CD4-positive, alpha-beta T cell treated with Interleukin-15 for 1 hour (primary cell): ENCODE measurements at places on chromosomes 2 and 18.

DNA sequence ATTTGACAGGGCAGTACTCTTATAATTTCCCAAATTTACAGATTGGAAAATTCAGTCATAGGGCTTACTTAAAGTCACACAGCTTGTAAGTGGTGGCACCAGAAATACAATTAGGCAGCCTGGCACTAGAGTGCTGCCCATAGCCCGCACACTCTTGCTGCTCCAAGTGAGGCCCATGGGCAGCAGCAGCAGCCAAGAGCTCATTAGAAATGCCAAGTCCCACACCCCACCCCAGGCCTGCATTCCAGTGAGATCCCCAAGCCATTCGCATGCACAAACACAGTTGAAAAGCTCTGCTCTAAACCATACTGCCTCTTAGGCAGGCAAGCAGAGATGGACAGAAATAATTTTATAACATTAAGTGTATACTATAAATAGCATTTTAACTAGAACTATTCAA, 379.3 kb upstream of the PKDCC start:
- DNase-seq: no peak

- no peak for DNase-seq
Measured at GRCh38 chr18:69152436-69152835, 248.3 kb upstream of the DOK6 start.

DNA sequence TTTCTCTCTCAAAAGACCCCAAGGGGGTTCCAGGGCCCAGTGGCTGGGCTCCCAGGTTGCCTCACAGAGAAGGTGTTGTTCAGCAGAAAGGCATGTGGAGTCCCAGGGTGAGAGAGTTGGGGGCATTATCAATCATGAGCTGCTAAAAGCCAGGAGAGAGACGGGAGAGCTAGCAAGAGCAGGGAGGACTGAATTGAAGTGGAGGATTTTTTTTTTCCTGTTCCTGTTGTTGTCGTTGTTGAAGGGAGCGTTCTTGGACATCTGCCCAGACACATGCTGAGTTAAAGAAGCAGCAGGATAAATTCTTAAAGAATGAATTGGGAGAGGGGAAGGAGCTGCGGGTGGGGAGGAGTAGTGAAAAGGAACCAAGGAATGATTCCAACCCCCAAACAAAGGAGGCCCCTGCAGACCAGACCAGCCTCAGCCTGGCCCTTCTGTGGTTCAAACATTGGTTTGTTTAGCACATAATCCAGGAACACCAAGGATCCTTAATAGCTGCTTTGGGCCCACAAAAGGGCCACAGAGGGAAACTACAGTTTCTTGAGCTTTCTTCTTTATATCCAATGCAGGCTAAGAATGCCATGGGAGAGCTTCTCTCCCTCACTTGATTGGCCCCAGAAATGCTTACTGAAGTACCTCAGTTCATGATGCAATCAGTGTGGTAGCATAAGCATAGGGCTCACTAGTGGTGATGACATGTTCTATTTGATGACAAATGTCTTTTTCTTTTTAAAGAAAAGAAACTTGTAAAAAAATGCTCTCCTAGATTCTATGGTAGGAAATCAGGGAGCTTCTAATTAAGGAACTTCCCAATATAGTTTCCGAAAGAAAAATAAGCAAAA, 146.0 kb downstream of the SETBP1 start:
- no peak for DNase-seq

GRCh38 chr2:145845207-145845894, 1325.4 kb upstream of the ZEB2 start:
- DNase-seq: no peak

DNA sequence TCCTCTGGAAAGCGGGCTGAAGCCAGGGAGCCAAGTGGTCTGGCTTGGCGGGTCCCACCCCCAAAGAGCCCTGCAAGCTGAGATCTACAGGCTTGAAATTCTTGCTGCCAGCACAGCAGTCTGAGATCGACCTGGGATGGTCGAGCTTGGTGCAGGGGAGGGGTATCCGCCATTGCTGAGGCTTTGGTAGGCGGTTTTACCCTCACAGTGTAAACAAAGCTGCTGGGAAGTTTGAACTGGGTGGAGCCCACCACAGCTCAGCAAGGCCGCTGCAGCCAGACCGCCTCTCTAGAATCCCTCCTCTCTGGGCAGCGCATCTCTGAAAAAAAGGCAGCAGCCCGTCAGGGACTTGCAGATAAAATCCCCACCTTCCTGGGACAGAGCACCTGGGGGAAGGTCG, 12.6 kb upstream of the FLACC1 start:
- DNase-seq: no peak

DNA sequence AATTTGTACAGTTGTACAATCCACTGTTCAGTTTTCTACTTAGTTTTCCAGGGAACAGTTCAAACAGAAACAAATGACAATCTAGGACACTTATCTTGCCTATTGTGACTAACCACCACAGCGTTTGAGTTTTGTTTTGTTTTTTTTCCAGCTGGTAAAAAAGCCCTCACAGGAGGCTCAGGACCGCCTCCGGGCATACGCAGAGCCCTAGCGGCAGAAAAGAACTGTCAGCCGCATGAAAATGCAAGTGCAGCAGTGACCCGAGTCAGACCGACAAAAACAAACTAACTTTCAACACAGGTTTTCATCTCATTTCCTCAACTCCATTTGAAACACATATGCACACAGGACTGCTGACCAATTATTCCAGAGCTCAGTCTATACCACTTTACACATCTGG, 68.6 kb downstream of the STEAP3 start:
- no peak for DNase-seq

- no peak for DNase-seq
Measured at GRCh38 chr18:8217051-8217564, 392.1 kb upstream of the RAB12 start.

- no peak for DNase-seq
Measured at GRCh38 chr2:199228887-199229819, 228.6 kb downstream of the SATB2 start.

DNA sequence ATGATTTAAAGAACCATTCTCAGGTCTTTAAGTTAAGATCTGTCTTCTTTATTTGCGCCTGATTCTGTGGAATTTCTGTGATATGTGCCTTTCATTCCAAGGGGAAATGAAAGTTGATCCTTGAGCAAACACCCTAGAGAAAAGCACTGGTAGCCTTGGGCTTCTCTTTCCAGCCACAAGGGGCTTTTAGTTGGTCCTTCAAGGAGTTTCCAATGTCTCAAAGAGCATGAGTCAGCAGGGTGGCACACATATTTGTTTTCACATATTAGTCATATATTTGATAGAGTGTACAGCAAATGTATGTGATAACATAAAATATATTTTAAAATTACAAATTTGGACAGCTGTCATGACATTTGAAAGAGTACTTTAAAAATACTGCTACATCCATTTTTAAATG, 339.5 kb downstream of the TXNL1 start:
- no peak for DNase-seq

GRCh38 chr2:231191896-231192872, 6.2 kb upstream of the ARMC9 start:
- no peak for DNase-seq

DNA sequence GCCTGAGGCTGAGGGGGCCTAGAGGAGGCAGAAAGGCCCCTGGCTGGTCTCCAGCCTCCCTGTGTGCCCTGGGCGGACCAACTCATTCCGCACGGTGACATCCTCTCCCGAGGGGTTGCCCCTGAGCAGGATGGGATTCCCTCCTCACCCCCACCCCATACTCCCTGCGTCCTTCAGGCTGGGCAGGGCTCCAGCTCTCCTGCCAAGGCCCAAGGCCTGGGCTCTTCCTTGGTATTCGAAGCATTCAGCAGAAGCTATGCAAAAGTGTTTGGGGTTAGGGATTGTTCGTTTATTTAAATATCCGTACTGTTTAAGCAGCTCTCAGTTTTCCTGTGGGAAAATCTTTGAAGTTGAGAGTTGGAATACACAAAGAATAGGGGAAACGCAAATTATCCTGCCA, 113.1 kb upstream of the RAB12 start:
- no peak for DNase-seq

GRCh38 chr2:29074411-29074810, at the start of gene PCARE:
Gene PCARE (minus strand): TSS chr2:29074523. CDS start chr2:29074261, 262 bp downstream.
- no peak for DNase-seq

- DNase-seq: no peak
Measured at GRCh38 chr2:121239969-121240368, 45.0 kb downstream of the TFCP2L1 start.

DNA sequence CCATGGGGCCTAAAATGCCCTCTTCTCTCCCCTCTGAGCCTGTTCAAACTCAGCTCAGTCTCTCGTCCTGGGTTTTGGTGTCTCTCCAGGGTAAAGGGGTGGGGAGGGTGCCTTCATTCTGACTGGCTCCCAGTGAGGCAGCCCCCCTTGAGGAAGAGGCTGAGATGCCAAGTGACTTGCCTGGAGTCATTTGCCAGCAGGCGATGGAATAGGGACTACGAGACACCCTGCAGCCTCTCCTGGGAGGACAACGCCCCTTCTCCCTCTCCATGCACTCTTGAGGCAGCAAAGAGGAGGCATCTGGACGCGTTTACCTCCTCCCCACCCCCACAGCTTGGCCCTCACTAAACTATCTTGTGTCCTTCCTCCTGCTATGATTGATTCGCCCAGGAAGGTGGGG, 760 bp upstream of the STON1 start:
- no peak for DNase-seq

- DNase-seq: no peak
Measured at GRCh38 chr2:224841910-224842309, 125.7 kb upstream of the CCDC195 start.

GRCh38 chr2:68169308-68169707, 11.6 kb downstream of the PNO1 start:
- no peak for DNase-seq

DNA sequence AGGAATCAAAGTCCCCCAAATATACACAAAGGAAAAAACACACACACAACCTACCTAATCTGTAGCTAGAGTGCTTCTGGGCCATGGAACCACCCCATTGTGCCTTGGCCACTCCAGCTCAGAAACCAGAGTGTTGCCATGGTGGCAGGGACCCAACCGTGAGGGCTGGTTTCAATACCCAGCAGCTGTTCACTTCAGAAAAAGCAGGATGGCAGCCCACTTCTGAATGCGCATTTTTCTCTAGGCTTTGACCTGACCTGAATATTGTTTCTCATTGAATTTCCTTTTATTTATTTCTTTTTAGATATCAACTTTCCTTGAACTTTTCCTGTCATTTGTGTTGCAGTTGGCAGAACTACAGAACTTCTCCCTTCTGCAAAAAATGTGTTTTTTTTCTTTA, 43.0 kb upstream of the EHBP1 start:
- DNase-seq: no peak

DNA sequence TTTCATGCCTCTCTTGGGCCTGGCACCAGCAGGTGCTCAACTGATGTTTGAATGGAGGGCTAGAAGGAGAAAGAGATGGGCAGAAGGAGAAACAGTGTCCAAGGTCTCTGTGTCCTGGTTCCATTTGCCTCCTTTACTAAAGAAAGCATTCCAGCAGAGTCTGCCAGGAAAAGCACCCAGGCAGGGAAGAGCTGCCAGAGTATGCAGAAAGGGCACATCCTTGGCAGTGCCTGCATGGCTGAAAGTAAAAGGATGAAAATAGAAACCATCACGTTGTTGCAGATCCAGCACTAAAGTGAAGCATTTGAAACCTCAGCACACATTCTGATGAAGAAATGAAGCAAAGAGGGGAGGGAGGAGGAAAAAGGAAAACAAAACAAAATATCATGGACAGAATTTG, 142.2 kb downstream of the ESCO1 start:
- DNase-seq: no peak
